ENCODE measurements at places on chromosomes 7 and 10.

- DNase-seq: no peak
These were observed 3.1 kb downstream of the WDR91 start for GRCh38 chr7:135208102-135208793.

DNA sequence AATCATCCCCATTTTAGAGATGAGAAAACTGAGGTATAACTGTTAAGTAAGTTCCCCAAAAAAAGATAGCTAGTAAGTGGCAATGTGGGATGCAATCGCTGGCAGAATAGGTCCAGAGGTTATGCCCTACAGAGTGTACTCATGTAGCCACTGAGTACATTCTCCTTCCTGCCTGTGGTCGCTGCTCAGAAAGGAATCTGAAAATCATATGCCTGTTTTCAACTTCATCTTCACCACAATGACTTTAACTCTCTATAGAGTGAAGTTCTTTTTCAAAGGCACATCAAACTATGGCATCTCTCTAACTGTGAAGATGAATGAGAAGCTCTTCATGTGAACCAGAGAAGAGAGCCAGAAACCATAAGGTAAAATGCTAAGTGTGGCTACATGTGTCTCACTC is 162.2 kb upstream of the SLC25A13 start:
- no peak for DNase-seq

GRCh38 chr7:144534196-144534595 is 130.7 kb upstream of the NOBOX start:
- DNase-seq: no peak

DNA sequence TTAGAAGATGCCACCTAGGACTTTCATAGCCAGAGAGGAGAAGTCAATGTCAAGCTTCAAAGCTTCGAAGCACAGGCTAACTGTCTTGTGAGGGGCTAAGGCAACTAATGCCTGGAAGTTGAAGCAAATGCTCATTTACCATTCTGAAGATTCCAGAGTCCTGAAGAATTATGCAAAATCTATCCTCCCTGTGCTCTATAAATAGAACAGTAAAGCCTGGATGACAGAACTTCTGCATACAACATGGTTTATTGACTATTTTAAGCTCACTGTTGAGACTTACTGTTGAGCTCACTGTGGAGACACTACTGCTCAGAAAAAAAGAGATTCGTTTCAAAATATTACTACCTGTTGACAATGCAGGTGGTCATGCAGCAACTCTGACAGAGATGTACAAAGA is 28.6 kb downstream of the TNS3 start:
- DNase-seq: no peak

- DNase-seq: no peak
These were observed 52.3 kb downstream of the MKI67 start for GRCh38 chr10:128073890-128074289.

- DNase-seq: peak; percentile 61
These were observed 12.6 kb upstream of the CPVL start for GRCh38 chr7:29158795-29159423.

DNA sequence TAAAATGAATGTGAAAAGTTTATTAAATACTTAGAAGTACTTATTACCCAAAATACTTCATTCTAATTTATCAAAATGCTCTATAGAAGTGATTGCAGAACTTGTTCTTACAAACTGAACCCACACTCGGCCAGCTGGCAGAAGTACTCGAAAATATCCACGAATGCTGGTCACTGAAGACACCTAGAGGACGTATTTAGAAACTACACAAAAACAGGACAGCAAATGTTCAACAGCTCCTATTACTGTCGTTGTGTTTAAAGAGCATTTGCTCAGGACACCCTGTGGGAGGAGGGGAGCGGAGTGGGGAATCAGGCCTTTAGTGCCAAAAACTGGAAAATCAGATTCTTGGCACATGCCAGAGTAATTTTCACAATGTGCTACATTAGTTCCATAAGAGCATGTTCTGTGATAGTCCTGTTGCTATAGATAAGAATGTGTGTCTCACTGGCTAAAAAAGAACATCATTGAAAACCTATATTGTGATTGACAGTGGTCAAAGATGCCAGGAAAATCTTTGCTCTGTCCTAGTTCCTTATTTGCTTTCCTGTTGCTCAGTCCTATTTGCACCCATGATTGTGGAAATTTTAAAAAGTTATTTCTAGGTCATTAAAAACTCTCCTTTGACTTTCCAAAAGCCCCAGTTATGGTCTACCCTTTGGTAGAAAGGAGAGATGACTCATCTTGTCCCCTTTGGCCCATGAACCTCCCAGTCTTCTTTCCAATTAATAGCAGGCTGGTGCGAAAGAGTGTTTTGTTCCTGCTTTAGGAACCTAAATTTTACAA is 49.0 kb upstream of the NRBF2 start:
- peak; percentile 36 for DNase-seq

GRCh38 chr7:156919132-156919713 is 26.2 kb upstream of the LMBR1 start:
- peak; percentile 12 for DNase-seq

GRCh38 chr7:44667190-44667589 is 60.8 kb downstream of the OGDH start:
- no peak for DNase-seq

GRCh38 chr7:102202556-102202955 is 84.1 kb upstream of the SH2B2 start:
- no peak for DNase-seq

- no peak for DNase-seq
These were observed 441.1 kb downstream of the POM121L12 start for GRCh38 chr7:53476566-53476965.

DNA sequence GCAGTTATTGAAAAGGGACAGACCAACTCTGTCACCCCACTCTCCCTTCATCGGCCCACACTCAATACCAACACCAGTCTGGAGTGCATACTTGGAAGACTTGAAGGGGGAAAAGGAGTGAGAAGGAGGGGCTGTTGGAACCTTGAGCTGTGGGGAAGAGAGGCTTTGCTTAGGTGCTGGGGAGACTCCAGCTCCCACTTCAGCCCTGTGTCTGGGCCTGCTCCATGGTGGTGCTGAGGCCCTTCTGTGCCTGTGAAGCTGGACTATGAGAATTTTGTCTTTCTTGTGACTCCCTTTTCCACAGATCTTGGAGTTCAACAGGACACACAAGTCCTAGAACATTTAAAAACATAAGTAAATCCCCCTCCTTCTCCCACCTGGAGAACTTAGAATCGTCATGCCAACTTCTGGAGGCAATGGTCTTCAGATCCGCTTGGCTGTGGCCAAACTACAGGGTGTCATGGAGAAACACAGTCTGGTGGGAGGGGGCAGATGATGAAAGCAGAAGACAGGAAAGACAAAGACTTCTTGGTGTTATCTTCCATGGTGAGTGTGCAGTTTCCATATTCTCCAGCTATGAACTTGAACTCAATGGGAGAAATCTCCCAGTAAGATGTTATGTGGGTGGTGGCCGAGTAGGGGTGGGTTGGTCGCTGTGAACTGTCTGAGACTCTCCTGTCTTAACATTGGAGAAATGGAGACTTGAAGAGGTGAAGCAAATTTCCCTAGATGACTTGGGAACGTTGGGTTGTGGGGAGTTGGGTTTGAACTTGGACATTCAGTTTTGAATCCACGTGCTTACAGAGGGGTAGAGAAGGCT is 18.4 kb upstream of the GIMAP8 start:
- no peak for DNase-seq

- no peak for DNase-seq
These were observed 93.3 kb downstream of the EMX2 start for GRCh38 chr10:117635826-117636225.

DNA sequence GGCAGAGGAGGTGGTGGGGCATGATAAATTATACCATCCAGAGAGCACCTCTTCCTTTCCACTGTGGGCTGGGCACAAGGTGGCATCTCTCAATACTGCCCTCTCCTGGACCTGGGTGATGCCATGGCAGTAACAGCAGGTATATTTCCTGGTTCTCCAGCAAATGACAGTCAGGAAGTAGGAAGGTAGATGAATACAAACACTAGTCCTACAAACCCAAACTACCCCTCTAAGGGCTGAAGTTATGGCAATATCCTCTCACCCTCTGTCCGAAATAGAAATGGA is 1004.9 kb downstream of the KCNMA1 start:
- DNase-seq: peak; percentile 81

DNA sequence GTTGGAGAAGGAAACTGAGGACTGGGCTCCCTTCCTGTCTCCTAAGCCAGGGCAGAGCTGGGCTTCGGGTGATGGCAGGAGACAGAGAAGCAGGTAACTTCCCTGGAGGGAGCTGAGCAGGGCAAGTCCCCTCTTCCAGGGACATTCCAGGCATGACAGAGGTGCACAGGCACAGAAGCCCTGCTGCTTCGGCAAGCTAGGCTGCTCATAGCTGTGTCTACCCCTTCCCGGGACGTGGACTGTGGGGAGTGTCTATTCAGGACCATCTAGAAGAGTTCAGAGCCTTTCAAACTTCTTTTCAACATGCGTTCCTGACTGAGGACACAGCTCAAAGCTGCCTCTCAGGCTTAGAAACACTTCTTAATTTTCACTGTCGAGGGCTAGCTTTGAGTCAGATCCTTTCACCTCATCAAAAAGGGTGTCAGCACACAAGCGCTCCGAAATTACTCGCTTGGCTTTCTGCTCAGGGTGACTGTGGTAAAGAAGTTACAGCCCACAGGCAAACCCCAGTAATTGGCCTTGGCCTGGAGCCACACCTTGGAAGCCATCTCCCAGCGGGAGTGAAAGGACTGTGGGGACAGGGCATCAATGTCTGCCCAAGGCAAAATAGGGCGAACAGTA is 63.7 kb upstream of the STEAP1B start:
- DNase-seq: peak; percentile 75

DNA sequence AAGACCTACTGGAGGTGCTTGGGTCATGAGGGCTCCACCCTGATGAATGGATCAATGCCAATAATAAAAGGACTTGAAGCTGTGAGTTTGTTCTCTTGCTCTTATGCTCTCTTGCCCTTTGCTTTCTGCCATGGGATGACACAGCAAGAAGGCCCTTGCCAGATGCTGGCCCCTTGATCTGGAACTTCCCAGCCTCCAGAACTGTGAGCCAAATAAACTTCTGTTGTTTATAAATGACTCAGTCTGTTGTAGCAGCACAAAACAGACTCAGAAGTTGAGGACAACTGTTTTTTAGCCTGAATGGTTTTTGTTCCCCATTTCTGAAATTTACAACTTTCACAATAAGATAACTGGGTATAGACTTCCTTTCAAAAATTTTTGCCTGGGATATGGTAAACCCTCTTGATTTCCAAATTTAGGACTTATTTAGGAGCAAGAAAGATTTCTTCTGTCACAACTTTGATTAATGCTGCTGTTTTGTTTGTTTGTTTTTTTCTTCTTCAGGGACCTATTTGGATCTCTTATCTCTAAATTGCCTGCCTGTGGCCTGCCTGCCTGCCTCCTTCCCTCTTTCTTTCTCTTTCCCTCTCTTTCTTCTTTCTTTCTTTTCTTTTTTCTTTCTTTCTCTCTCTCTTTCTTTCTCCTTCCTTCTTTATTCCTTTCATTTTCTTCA is 12.1 kb downstream of the ENTPD1 start:
- DNase-seq: no peak

DNA sequence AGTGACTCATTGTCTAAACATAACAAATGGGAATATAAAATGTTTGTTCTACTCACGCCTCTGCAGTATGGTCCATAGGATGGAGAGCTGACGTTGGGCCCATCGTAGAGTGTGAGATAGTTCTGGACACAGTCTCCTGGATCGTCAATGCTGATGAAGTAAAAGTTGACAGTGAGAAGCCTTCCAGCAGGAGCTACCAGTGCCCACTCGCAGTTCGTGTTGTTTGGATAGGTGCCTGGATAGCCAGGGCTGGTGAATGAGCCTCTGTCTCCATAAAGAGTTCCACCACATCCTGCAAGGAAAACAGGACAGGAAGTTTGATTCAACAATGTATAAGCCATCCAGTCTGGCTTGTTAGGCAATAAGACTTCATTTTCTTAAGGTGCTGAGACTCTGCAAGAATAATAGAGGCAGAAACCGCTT is 79.6 kb downstream of the OR13A1 start:
- DNase-seq: no peak

DNA sequence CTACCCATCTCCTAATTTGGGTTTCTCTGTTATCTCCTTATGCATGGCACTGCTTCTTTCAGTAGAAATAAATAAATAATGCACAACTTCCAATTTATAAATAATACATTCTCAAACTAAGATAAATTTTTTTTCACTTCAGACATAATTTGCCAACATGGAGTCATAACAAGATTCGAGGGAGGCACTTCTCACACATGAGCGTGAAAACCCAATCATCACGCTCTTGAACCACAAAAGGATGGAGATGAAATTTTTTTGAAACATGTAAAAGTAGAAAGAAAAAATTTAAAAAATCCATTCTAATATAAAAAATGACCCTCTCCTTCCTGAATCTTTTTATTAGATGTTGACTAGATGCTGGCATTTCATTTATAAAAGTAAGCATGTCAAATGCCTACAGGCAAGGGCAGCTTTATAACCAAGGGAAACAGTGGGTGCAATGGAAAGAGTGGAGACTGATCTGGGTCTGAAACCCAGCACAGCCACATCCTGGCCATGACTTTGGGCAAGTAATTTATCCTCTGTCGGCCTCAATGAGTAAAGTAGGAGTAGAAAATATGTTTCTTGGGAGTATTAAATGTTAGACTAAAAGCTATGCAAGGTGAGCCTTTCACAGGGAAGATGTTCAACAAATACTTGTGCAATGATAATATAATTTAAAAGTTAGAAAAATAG is 185.0 kb downstream of the STK31 start:
- DNase-seq: no peak

GRCh38 chr7:42238709-42239366 is 1.8 kb upstream of the GLI3 start:
- no peak for DNase-seq

GRCh38 chr7:101428093-101428866 is 65.6 kb downstream of the COL26A1 start:
- DNase-seq: no peak

GRCh38 chr10:121640266-121640665 is 42.0 kb upstream of the FGFR2 start:
- DNase-seq: no peak

- no peak for DNase-seq
These were observed 8.9 kb upstream of the LRRC18 start for GRCh38 chr10:48948470-48949037.

DNA sequence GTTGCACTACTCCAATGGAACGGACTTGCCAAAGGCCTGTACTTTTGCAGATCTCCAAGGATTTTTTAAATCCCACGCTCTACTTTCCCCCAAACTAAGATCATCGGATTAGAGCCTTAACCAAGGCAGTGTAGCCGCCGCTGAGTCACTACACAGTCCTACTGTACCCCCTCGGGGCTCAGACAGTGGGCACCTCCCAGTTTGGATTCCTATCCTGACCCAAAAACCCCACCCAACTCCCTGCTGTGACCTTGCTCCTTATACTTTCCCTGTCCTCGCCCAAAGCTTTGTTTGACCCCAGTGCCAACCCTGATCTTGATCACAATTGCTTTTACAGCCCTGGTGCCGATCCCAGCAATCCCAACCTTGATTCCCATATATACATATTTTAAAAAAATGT is 17.5 kb upstream of the PLAU start:
- no peak for DNase-seq

DNA sequence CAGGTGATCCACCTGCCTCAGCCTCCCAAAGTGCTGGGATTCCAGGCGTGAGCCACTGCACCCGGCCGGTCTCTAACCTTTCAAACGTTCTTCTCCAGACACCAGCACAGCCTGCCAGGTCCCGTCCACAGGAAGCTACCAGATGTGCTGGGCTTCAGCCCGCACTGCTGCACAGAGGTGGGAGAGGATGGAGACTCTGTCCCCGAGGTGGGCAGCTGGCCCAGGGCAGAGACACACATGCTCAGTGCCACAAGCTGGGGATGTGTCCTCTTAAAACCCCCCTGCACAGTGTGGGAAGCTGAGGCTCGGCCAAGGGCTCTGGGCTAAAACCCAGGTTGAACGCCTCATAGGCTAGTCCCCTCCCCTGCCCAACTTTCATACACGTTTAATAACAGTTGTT is 9.4 kb downstream of the NUDT1 start:
- no peak for DNase-seq
